Naive thymus-derived CD8-positive, alpha-beta T cell (primary cell): ENCODE measurements at places on chromosomes 5 and 9.

DNA sequence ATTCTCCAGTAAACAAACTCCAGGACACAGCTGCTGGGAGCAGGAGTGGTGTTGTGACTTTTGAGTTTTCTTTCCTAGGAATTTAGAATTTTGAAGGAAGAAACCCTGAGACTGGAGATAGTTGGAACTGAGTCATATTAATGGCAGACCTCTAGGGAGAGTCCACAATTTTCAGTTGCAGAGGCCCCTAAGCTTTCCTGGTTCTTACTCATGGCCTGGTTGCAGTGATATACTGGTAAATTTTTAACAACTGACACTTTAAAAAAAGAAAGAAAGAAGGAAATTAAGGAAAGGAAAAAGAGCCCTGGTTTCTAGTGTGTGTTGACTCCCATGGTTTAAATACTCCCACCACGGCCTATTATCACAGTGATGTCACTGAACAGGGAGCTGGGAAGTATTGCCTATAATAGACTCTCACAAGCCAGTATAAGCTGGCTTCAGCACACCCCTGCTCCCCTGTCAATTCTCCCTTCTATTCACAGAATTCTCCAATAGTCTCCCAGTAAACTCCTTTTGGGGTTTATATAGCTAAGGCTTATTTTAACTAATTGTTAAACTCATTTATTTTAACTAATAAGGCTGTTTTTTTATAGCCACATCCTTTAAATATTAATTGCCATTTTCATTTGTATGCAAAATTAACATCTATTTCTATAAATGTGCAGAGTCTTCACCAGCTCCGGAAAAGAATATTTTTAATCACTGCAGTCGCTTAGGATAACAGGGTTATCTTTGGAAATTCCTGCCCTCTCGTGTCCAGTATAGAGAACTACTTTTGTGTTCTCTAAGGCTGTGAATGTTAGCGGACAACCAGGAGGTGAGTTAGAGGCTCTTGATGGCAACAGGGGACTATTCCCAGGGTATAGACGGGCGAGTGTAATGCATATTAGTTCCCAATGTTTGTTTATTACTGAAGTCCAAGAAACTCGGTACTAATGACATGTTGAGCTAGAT lies 59.7 kb downstream of the GGTA1 start:
- no peak overlapping the region for H3K27ac ChIP-seq
- no peak overlapping the region for H3K4me3 ChIP-seq
- DNase-seq: no peak
- peaks cover 2% of the 10 kb centered on the region for H3K4me1 ChIP-seq

DNA sequence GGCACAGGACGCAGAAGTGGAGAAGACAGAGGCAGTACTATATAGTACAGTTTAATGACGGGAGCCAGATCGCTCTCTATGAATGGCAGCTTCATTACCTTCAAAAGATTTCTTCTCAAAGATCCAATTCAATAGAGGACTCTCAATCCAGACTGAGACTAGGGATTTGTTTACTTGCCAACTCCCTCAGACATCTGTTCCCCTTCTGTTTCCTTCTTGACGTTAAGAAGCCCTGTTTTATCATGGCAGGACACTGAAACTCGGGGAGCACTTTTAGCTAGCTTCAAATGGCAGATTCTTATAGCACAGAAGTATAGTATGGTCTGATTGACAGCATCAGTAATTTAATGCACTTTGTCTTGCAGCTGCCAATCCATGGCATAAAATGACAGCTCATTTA lies 747.3 kb upstream of the C9orf72 start:
- no peak overlapping the region for H3K4me3 ChIP-seq
- no peaks in the 10 kb centered on the region for H3K36me3 ChIP-seq
- no peak for DNase-seq
- no peaks in the 10 kb centered on the region for H3K27me3 ChIP-seq
- no peak overlapping the region for H3K27ac ChIP-seq

GRCh38 chr5:79865579-79865978 lies 125.5 kb downstream of the MTX3 start:
- no peaks in the 10 kb centered on the region for H3K4me1 ChIP-seq
- peaks cover 13% of the 10 kb centered on the region for H3K27me3 ChIP-seq

DNA sequence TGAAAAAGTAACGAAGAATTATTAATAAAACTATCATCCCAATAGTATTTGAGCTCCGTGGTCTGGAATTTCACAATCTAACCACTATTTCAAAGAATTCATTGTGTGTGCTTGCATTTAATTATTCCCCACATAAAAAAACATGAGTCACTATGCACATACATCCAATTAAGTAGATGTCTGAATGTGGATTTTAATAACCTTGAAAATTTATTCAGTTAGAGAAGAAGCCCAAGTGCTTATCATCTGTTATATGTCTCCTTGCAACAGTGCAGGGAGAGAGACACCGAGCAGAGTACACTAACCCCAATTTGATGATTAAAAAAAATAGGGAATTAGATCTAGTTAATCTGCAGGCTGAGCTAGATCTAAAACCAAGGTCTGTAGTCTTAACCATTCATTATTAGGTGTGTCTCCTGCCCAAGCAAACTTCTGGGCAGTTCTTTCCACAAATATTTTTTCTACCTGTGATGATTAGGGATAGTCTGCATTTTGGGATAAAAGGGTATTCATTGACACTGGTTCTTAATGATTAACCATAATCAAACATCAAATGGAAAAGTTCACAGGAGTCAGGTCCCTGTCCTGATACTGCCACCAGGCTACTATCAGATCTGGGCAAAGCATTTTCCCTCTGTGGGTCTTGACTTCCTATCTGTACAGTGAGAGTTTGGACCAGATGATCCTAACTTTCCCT lies 164.2 kb downstream of the GRIA1 start:
- no peaks in the 10 kb centered on the region for H3K27me3 ChIP-seq
- H3K4me1 ChIP-seq: no peaks in the 10 kb centered on the region
- no peaks in the 10 kb centered on the region for H3K36me3 ChIP-seq
- DNase-seq: no peak

GRCh38 chr9:114779352-114779845 lies 26.4 kb downstream of the TNFSF15 start:
- no peak for DNase-seq
- H3K27ac ChIP-seq: no peak overlapping the region
- no peak overlapping the region for H3K4me3 ChIP-seq
- no peaks in the 10 kb centered on the region for H3K27me3 ChIP-seq
- peaks cover 30% of the 10 kb centered on the region for H3K4me1 ChIP-seq
- no peaks in the 10 kb centered on the region for H3K36me3 ChIP-seq

GRCh38 chr5:147442224-147442623 lies 67.6 kb downstream of the DPYSL3 start:
- no peaks in the 10 kb centered on the region for H3K36me3 ChIP-seq
- H3K27me3 ChIP-seq: peaks cover 9% of the 10 kb centered on the region
- DNase-seq: no peak

DNA sequence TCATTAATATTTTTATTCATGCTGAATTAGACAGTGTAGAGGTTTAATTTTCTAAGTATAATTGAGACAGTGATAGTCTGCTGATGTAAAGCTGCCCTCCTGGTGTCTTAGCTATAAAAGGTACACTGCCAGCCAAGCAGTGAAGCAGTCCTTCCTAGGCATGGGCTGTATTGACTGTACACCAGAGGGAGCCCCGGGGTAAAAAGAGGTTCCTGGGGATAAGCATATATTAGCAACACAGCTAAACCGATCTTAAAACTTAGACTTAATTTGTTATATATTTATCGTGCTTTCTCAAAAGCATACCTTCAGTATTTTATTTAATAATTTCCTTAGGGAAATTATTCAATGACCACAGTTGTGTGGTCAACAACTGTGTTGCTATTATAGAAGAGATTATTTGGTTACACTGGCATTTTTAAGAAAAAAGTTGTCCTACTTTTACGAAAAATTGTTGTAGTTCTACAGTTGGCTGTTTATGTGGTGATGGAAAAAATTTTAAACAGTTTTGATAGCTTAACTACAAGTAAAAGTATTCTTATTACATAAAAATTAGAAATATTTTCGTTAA lies 68.8 kb downstream of the ELL2 start:
- H3K27me3 ChIP-seq: no peaks in the 10 kb centered on the region
- no peak for DNase-seq
- no peak overlapping the region for H3K4me3 ChIP-seq
- H3K27ac ChIP-seq: no peak overlapping the region

DNA sequence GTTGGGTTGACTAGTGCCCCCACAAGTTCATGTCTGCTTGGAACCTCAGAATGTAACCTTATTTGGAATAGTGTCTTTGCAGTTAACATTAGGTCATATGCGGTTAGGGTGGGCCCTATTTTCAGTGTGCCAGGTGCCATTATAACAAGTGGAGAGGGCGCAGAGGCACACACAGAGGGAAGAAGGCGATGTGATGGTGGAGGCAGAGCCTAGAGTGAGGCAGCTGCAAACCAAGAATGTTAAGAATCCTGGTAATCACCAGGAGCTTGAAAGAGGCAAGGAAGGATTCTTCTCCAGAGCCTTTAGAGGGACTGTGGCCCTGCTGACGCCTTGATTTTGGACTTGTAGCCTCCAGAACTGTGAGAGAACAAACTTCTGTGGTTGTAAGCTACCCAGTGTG lies 10.9 kb downstream of the GPR107 start:
- no peak for DNase-seq
- peak overlapping the region; percentile 42 for H3K27ac ChIP-seq
- H3K27me3 ChIP-seq: no peaks in the 10 kb centered on the region
- no peaks in the 10 kb centered on the region for H3K36me3 ChIP-seq
- H3K4me3 ChIP-seq: no peak overlapping the region

DNA sequence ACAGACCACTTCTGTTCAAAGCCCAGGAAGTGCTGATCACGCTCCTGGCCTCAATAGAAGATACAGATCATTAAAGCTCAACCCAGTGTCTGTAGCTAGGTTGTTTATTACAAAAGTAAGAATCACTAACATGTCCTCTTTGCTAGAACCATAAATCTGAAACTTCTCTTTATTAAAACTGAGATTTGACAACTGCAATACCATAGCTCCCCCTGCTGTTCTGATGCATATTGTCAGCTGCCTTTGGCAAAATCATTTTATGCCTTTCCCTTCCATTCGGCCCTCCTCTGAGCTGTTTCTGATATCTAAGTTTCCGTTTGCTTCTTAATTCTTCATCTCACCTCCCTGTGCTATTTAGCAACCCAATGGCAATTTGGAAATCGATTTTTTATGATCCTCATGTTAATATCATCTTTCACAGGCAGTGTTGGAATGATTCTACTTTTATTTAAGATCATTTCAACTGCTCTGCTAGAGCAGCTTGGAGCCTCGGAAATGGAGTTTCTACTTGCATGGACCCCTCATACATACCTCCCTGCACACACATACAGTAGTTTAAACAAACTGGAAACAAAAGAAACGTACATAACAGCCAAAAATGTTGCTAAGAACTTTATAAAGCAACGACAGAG lies 998.8 kb downstream of the MAT2B start:
- no peaks in the 10 kb centered on the region for H3K27me3 ChIP-seq
- DNase-seq: no peak
- no peak overlapping the region for H3K4me3 ChIP-seq
- no peaks in the 10 kb centered on the region for H3K4me1 ChIP-seq

GRCh38 chr5:81420039-81420667 lies 26.2 kb upstream of the ACOT12 start:
- no peak overlapping the region for H3K4me3 ChIP-seq
- no peak overlapping the region for H3K27ac ChIP-seq
- H3K36me3 ChIP-seq: no peaks in the 10 kb centered on the region
- H3K27me3 ChIP-seq: no peaks in the 10 kb centered on the region
- no peak for DNase-seq
- H3K4me1 ChIP-seq: no peaks in the 10 kb centered on the region

- peak overlapping the region; percentile 30 for H3K27ac ChIP-seq
- DNase-seq: no peak
- peaks cover 45% of the 10 kb centered on the region for H3K4me1 ChIP-seq
- no peaks in the 10 kb centered on the region for H3K36me3 ChIP-seq
- peak overlapping the region; percentile 92 for H3K4me3 ChIP-seq
Observed at GRCh38 chr9:34456746-34457145, 1.6 kb downstream of the FAM219A start.

DNA sequence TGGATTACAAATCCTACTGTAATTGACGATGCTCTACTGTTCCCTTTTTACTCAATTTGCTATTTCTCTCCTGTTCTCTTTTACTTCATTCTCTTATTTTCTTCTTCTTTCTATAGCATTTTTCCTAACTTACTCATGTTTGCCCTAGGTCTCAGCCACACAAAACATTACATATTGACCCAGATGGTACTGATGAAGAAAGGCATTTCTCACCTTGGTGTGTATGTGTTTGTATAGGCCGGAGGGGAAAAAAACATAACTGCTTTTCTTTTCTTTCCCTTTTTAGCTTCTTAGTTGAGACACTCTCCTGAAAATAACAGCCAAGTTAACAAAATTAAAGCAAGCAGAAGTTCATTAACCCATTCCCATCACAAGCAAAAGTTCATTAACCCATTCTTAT lies 1019.8 kb upstream of the CDH18 start:
- H3K27me3 ChIP-seq: no peaks in the 10 kb centered on the region
- no peak for DNase-seq
- no peaks in the 10 kb centered on the region for H3K36me3 ChIP-seq
- H3K4me3 ChIP-seq: no peak overlapping the region

- DNase-seq: no peak
- H3K27me3 ChIP-seq: no peaks in the 10 kb centered on the region
- H3K36me3 ChIP-seq: peaks cover 11% of the 10 kb centered on the region
- peak overlapping the region; percentile 79 for H3K27ac ChIP-seq
Observed at GRCh38 chr5:75028090-75028489, 24.3 kb downstream of the GCNT4 start.

DNA sequence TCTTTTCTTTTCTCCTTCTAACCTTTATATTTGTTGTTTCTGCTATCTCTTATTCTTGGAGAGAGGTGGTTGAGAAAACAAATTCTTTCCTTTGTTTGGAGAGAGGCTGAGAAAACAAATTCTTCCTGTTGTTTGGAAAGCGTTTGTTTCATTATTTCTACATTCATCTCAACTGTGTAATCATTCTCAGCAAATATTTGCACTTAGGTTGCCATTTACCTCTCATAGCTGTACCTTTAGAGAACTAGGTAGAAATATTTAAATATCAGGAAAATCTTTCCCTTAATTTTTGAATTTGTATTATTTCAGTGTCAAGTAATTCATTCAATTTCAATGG lies 1824.4 kb upstream of the CDH9 start:
- H3K27ac ChIP-seq: no peak overlapping the region
- no peaks in the 10 kb centered on the region for H3K27me3 ChIP-seq
- no peak for DNase-seq
- H3K4me3 ChIP-seq: no peak overlapping the region

- H3K4me3 ChIP-seq: no peak overlapping the region
- DNase-seq: no peak
- no peaks in the 10 kb centered on the region for H3K27me3 ChIP-seq
- H3K27ac ChIP-seq: no peak overlapping the region
- H3K4me1 ChIP-seq: peaks cover 18% of the 10 kb centered on the region
Observed at GRCh38 chr9:34443976-34444375, 14.4 kb downstream of the FAM219A start.

- H3K36me3 ChIP-seq: no peaks in the 10 kb centered on the region
- H3K27me3 ChIP-seq: peaks cover 3% of the 10 kb centered on the region
- DNase-seq: no peak
- H3K4me3 ChIP-seq: no peak overlapping the region
- H3K27ac ChIP-seq: no peak overlapping the region
- no peaks in the 10 kb centered on the region for H3K4me1 ChIP-seq
Observed at GRCh38 chr9:108836781-108837180, 19.0 kb downstream of the ACTL7B start.
